ENCODE measurements at places on chromosomes 16 and 17.

- DNase-seq, result no peak
Observed at GRCh38 chr17:27895123-27895895, 2.1 kb upstream of the LYRM9 start.

GRCh38 chr17:31529841-31530251 is 138.4 kb downstream of the RAB11FIP4 start:
- no peak for DNase-seq

DNA sequence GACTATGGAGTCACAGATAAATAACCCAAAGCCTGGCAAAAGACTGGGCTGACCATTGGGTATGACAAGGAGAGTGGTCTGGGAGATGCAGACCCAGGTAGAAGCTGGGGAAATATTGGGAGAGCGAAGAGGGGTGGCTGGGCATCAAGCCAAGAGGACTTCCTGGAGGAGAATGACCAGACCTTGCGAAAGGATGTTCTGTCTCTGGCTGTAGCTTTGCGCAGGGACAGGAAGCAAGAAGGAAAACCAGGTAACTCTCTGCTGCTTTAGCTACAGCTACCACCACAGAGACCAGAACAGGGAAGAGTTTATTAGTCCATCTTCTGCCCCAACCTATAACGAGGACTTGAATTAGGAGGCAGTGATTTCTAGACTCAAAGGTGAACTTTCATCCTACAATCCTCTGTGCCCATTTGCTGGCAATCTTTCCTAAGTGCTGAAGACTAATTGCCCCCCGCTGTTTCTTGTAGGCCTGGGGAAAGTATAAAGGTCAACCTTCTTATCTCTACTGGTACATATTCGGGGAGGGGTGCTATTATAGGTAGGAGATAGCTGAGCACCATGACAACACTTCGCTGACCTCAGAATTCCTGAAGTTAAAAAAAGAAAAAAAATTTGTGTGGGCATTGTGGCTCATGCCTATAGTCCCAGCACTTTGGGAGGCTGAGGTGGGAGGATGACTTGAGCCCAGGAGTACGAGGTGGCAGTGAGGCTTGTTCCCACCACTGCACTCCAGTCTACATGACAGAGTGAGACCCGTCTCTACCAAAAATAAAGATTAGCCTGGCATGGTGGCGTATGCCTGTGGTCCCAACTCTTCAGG is 19.1 kb upstream of the KIFC3 start:
- no peak for DNase-seq

DNA sequence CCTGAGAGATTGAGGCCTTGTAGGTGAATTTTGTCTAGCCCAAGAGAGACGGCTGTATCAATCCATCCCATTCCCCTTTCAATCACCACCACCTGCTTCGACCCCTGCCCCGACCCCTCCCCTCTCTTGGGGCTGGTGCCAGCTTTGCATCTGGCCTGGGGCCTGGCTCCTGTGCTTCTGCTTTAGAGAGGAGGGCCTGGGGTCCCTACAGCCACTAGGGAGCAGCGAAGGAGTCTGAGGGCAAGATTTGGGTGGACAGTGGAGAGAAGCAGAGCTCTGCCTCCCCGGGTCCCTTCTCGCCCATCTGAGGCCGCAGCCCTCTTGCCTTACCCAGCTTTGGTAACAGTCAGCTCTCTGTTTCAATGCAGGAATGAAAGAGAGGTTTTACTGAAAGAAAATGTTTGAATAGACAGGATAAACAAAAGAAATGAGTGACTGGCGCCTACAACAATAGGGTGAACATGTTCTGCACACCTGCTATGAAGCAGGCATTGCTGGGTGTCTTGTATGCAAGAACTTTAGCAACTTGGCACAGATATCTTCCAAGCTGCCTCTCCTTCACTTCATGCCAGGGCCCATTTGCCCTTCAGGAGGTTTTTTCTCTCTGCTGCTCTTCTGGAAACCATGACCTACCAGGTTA is 57.4 kb downstream of the SLC47A1 start:
- DNase-seq, result no peak

- DNase-seq, result no peak
Observed at GRCh38 chr17:17541640-17542001, 45.4 kb upstream of the RASD1 start.

DNA sequence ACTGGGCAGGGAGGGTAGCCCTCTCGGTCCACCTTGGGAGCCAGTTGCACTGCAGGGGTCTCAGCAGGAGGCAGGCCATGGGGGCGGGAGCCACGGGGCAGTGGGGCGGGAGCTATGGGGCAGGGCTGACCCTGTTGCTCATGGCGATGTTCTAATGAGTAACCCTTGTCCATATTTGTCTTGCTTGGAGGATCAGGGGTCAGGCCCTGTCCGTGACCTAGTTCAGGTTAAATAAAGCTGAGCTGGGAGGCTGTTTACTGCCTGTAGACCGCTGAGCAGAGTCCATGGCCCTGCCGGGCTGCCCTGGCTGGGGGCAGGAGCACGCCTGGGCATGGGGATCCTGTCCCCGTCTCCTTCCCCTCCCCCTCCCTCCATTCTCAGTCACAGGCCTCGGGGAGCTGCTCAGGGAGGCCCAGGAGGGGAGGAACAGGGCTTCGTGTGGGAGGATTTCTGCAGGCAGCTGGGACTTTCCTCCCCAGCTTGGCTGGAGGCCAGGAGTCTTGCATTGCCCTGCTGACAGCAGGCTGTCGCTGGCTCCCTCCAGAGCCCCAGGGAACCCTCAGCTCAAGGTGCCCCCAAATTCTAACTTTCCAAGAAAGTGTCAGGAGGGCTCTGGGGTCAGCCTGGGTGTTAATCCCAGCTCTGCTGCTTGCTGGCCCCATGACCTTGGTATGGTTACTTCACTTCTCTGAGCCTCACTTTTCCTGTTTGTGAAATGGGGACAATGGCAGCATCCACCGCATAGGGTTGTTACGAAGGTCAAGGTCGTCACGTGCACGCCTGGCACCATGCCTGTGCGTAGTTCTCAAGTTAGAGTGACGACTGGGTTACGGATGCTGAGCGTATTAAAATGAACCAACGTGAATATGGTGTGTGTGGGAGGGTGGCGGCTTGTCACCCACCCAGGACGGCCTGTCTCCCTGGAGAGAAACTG is 6.1 kb upstream of the SERPINF2 start:
- no peak for DNase-seq

GRCh38 chr17:80477647-80478478 is 1.5 kb upstream of the NPTX1 start:
- peak; percentile 11 for DNase-seq

- no peak for DNase-seq
Observed at GRCh38 chr16:66455970-66456369, 28.9 kb downstream of the BEAN1 start.

GRCh38 chr17:41799366-41799765 is 12.4 kb downstream of the P3H4 start:
- DNase-seq, result no peak

DNA sequence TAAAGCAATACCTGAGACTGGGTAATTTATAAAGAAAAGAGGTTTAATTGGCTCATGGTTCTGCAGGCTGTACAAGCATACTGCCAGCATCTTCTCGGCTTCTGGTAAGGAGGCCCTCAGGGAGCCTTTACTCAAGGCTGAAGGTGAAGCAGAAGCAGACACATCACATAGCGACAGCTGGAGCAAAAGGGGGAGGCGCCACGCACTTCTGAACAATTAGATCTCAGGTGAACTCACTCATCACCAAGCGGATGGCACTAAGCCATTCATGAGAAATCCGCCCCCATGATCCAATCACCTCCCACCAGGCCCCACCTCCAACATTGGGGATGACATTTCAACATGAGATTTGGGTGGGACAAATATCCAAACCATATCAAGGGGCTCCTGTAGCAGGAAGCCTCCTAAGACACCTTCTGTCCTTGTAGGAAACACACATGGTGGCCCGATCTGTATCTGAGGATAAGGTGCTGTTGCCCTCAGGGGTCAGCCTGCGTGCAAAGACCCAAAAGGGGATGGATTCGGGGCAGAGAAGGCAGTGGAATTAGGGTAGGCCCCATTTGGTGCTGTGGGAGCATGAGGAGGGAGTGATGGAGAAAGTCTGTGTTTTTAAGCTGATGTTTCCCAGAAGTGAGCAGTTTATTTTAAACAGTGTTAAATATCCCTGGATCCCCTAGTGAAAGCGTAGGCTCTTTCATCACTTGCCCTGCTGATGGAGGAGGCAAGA is 23.0 kb downstream of the IL21R start:
- no peak for DNase-seq

- no peak for DNase-seq
Observed at GRCh38 chr16:57098188-57098841, 5.9 kb downstream of the CPNE2 start.

DNA sequence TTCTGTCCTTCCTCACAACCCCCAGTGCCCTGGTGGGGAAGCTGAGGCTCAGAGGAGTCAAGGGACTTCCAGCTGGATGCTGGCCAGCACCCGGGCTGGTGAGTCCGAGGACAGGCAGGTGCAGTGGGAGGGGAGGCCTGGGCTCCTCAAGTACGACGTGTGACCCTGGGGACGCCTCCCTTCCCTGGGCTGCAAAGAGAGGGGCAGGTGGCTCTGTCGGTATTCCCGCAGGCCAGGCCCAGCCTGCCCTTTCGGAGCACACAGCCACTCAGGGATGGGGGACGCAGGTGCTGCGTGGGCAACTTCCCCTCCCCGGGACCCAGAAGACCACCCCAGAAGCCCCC is 33.1 kb upstream of the PVALEF start:
- no peak for DNase-seq

DNA sequence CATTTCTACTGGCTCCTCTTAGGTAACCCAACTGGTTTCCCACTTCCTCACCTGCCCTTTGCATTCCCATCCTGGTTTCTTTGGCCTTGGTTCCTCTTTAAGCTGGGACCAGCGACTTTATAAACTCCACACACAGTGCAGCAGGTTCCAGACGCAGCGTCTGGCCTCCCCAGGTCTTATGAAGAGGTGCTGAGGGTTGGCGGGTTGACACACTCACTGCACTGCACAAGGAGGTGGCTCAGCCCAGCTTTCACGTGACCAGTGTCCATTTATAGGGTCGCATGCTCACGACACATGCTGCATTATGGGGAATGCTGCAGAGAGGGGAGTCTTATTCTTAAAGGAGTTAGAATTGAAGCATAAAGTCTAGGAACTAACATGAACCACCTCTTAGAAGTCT is 70.8 kb downstream of the ZFHX3 start:
- DNase-seq, result no peak

- no peak for DNase-seq
Observed at GRCh38 chr17:44310609-44311376, 2.4 kb downstream of the RUNDC3A start.

DNA sequence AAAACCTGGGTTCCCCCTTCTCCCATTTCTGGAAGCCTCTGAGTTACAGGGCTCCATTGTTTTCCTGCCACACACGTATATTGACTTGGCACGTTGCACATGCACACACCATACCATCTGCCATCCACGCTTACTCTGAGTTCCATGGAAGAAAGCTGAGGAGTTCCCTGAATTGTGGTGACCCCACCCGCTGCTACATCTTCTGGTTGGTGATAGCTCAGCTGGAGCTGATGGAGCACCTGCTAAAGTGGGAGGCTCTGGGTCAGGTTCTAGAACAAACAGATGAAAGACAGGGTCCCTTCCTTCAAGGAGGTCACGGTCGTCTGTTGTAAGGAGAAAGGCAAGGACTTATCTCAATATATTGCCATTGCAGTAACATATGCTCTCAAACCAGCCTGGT is 41.1 kb downstream of the TMEM11 start:
- no peak for DNase-seq

- DNase-seq, result no peak
Observed at GRCh38 chr16:27221576-27222248, 18.4 kb downstream of the KDM8 start.

DNA sequence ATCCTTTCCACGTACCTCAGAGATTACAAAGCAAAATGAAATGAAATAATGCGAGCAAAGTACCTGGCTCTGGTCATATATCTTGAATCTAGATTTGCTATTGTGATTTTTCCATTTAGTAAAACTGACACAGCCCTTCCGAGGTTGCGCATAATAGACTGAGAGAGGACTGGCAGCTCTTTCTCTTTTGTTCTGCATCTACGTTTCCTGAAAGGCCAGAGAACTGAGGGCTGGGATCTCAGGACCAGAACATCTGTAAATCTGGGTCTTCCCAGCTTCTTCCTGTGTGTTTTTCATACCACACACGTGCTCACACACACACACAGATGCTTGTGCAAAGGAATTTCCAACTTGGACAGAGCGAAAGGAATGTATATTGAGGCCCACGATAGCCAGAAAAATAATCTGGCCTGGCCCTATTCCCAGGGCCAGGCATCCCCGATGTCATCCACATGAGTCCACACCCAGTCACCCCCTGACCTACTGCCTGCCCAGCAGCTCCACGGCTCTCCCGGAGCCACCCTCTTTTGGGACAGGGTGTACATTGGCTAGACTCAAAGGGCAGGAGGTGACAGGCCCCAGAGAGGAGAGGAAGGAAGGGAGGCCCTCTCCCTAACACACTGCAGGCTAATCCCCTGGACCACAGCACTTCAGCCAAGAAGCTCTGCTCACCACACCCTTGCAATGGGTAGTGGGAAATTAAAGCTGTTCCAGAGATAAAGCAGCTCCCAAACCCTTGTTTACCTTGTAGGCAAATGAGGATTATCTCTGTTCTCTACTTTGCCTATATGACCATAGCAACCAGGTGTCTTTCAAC is 41.8 kb downstream of the NOL11 start:
- no peak for DNase-seq

DNA sequence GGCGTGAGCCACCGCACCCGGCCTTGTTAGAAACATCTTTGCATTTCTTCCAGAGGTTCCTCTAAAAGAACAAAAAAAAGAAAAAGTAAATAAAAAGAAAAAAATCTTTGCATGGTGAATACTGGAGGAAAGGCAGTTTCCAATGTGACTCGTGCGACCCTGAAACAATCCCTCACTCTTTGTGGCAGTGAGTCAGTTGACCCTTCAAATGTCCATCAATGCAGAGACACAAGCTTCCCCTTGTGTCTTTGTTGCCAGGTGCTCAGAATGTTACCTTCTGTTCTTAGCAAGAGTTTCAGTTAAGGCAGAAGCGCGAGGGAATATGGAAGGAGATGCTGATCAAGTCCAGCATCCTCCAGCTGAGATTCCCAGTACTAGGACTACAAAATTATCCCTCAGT is 16.4 kb downstream of the CACNG4 start:
- DNase-seq, result no peak

DNA sequence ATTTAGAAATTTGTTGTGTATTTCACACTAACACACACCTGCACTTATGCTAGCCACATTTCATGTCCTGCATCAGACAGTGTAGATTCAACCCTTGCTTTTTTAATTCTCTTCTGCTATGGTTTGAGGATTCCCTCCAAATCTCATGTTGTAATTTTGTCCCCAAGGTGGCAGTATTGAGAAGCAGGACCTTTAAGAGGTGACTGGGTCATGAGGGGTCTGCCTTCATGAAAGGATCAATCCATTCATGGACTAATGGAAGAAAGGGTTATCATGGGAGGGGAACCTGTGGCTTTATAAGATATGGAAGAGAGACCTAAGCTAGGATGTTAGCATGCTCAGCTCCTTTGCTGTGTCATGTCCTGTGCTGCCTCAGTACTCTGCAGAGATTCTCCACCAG is 1032.2 kb downstream of the CDH11 start:
- DNase-seq, result no peak

DNA sequence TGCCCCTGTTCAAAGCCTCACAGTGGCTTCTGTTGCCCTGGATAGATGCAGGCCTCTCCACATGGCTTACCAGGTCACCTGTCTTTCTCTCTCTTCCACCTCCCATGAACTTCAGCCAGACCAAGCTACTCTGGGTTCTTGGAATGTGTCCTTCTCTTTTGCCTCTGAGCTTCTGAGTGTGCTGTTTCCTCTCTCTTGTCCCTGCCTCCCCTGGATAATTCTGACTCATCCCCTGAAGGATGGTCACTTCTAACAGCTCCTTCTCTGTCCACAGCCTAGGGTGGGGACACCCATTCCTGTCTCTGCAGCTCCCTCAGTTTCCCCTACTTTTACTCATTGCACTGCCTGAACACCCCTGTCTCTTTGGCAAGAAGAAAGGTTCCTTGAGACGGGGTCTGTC is 2.9 kb downstream of the GUCY2D start:
- DNase-seq, result no peak

GRCh38 chr17:27994586-27994985 is 47.9 kb upstream of the NLK start:
- DNase-seq, result no peak

Data from NCI-H2227 treated with DMSO at 0.1 percent for 48 hours (cell line).